ENCODE measurements at places on chromosomes 3 and 15.

DNA sequence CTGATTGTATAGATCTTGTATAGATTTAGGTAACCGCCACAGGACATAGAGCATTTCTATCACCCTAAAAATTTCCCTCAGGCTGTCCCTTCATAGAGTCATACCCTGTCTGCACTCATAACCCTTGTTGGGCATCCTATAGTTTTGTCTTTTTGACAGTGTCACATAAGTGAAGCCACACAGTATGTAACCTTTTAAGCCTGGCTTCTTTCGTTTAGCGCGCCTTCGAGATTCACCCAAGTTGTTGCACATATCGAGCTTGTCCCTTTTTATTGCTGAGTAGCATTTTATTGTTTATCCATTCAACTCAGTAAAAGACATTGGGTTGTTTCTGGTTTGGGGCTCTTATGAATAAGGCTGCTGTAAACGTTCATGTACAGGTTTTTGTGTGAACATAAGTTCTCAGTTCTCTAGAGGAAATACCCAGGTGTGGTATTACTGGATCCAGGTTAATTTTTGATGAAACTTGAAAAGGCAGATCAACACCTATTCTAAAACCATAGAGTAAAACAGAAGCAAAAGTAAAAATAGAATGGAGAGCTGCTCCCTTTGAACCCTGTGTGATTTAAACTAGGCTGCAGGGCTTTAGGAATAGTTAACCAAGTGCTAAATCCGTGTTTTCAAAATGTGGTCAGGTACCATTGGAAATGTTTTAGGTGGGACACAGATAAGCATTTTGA is 49.5 kb downstream of the CD86 start:
- no peak for DNase-seq
- H3K27ac ChIP-seq: no peak overlapping the region
- H3K36me3 ChIP-seq: no peaks in the 10 kb centered on the region
- H3K4me3 ChIP-seq: no peak overlapping the region
- no peaks in the 10 kb centered on the region for H3K27me3 ChIP-seq

DNA sequence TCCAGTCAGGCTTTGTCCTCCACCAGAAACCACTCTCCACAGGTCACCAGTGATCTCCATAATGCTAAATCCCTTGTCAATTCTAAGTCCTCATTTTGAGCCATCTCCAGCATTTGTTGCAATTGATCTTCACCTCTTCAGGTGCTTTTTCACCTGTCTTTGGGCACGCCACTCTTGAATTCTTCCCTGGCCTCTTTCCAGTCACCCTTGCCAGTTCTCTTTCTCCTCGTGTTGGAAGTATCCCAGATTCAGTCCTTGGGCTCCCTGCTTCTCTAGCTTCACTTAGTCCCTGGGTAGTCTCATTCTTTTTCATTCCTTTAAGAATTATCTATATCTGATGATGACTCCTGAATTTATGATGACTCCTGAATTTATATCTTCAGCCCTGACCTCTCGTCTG is 37.5 kb downstream of the MAPK6 start:
- no peak overlapping the region for H3K4me3 ChIP-seq
- no peak overlapping the region for H3K27ac ChIP-seq
- DNase-seq: no peak

GRCh38 chr3:32336113-32336498 is 55.5 kb upstream of the CMTM7 start:
- no peak for DNase-seq
- peaks cover 8% of the 10 kb centered on the region for H3K4me1 ChIP-seq
- no peak overlapping the region for H3K4me3 ChIP-seq

DNA sequence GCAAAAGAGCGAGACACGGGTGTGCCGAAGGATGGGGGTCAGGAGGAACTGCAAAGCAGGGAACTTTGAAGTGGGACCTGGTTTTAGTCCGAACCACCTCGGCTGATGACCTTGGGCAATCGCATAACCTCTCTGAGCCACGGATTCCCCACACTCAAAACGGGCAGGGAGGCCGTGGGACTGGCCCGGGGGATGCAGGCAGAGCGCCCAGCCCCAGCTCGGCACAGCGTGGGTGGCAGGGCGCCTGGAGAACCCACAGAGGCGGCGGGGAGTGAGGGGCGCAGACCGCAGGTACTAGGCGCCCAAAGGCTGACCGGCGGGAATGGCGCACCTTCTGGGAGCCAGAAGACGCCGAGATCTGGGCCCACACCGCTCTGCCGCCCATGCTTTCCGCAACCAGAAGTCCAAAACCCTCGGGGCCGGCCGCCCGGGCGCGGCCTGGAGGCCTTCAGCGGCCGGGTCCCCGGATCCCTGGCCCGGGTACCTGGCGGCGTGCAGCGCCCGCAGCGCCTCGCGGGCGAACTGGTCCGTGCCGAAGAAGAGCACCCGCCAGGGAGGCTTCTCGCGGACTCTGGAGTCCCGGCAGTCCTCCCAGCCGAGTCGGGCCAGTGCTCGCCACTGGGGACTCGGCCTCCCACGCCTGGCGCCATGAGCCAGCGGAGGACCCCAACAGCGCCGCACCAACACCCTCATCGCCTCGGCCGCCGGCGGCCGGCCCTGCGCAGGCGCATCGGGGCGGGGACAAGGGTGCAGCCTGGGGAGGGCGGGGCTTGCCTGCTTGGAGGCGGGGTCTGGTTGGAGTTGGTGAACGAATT is at the start of gene MTFMT:
MTFMT (minus strand) TSS at position 719 of the 815 bp plus-strand sequence; CDS start at position 693, 26 bp downstream.
- peaks cover 19% of the 10 kb centered on the region for H3K36me3 ChIP-seq
- H3K4me3 ChIP-seq: peak within 1 kb of the TSS; percentile 92
- H3K4me1 ChIP-seq: peaks cover 34% of the 10 kb centered on the region
- peak within 1 kb of the TSS; percentile 77 for H3K27ac ChIP-seq

DNA sequence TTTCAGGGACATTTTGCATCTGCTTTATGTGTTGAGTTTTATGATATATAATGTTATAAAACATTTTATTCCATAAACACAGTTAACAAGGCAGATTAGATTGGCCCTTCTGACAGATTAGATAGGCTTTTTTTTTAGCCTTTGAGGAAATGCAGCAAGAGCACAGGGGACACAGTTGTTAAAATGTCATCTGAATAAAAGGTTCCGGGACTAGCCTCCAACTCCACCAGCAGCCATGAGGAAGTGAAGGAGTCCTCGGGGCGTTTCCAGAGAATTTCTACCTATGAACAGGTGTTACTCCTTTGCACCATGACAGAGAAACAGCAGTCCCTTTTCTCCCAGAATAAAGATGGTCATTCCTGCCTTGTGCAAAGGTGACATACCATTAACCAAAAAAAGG is 167.8 kb upstream of the KBTBD8 start:
- no peaks in the 10 kb centered on the region for H3K4me1 ChIP-seq
- H3K27me3 ChIP-seq: no peaks in the 10 kb centered on the region
- no peak overlapping the region for H3K4me3 ChIP-seq
- DNase-seq: no peak

GRCh38 chr3:127732303-127732702 is 59.6 kb downstream of the ABTB1 start:
- H3K4me3 ChIP-seq: no peak overlapping the region
- H3K27ac ChIP-seq: peak overlapping the region; percentile 48
- no peaks in the 10 kb centered on the region for H3K27me3 ChIP-seq
- no peaks in the 10 kb centered on the region for H3K36me3 ChIP-seq
- DNase-seq: no peak

DNA sequence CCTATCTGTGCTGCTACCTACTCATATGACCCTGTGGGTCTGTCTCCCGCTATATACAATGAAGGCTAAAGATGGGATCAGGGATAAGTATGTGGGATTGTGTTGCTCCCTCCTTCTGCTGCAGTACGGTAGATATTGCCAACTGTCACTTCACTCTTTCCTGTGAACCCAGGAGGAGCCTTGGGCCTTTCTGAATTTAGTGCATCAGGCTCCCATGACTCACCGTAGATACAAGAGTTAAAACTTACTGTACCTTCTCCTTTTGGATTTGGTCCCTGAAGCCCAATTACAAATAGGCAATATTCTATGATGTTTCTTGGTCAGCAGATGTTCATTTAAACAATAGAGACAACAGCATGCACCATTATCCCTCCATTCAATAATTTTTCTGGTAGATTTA is 27.4 kb downstream of the MITF start:
- no peak overlapping the region for H3K27ac ChIP-seq
- DNase-seq: no peak
- peaks cover 79% of the 10 kb centered on the region for H3K4me1 ChIP-seq
- H3K4me3 ChIP-seq: no peak overlapping the region

DNA sequence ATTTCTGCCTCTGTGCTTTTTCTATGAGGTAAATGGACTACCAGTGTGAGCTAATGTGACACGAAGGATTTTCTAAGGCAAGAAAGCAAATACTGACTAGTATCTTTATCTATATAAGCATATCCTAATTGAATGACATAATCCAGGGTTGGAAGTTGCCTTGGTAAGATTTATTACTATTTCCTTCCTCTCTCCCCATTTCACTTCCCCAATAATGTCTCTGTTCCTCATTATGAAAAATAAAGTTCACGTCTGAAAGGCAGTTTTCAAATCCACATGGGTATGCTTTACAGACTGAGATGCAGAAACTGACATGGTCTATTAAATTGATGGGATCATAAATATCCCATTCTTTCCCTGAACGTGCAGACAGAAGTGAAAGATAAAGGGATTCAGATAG is 86.0 kb downstream of the DTWD1 start:
- H3K4me1 ChIP-seq: no peaks in the 10 kb centered on the region
- DNase-seq: no peak
- H3K4me3 ChIP-seq: no peak overlapping the region

- no peaks in the 10 kb centered on the region for H3K27me3 ChIP-seq
- H3K4me3 ChIP-seq: no peak overlapping the region
- H3K4me1 ChIP-seq: peaks cover 19% of the 10 kb centered on the region
- H3K27ac ChIP-seq: no peak overlapping the region
Observed at GRCh38 chr3:66472313-66473134, 28.3 kb downstream of the LRIG1 start.

DNA sequence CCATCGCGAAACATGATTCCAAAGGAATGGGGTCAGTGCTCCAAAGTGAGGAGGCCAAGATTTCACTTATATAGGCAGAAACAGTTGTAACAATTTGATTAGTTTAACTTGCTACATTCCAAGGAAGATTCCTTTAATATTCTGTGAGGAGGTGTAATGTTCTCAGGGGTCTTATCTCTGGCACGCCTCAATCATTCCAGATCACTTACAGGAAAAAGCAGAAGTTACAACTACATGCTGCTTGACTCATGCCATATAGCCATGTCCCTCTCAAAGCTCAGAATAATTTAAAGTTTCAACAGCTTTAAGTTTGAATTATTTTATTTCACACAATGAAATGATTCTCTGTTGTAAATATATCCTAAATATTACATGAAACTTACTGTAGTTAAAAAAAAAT is 3.5 kb upstream of the FYTTD1 start:
- H3K4me3 ChIP-seq: no peak overlapping the region
- H3K27ac ChIP-seq: peak overlapping the region; percentile 98
- no peaks in the 10 kb centered on the region for H3K27me3 ChIP-seq

GRCh38 chr3:126117786-126118185 is 33.9 kb upstream of the SLC41A3 start:
- no peak overlapping the region for H3K4me3 ChIP-seq
- H3K4me1 ChIP-seq: no peaks in the 10 kb centered on the region
- DNase-seq: peak; percentile 49
- H3K27ac ChIP-seq: no peak overlapping the region
- H3K36me3 ChIP-seq: no peaks in the 10 kb centered on the region

- peak overlapping the region; percentile 12 for H3K4me3 ChIP-seq
- peaks cover 23% of the 10 kb centered on the region for H3K27me3 ChIP-seq
- H3K36me3 ChIP-seq: no peaks in the 10 kb centered on the region
- DNase-seq: no peak
- peaks cover 15% of the 10 kb centered on the region for H3K4me1 ChIP-seq
Observed at GRCh38 chr3:194315965-194316361, 35.2 kb downstream of the CPN2 start.

- no peak overlapping the region for H3K27ac ChIP-seq
- peaks cover 13% of the 10 kb centered on the region for H3K4me1 ChIP-seq
- H3K4me3 ChIP-seq: no peak overlapping the region
- no peaks in the 10 kb centered on the region for H3K36me3 ChIP-seq
Observed at GRCh38 chr15:66389859-66390381, 3.2 kb downstream of the MAP2K1 start.

GRCh38 chr3:123053107-123053506 is 13.7 kb upstream of the PDIA5 start:
- peak; percentile 59 for DNase-seq
- H3K4me1 ChIP-seq: peaks cover 3% of the 10 kb centered on the region
- H3K27ac ChIP-seq: peak overlapping the region; percentile 40
